ENCODE measurements at places on chromosomes 7 and 10.

DNA sequence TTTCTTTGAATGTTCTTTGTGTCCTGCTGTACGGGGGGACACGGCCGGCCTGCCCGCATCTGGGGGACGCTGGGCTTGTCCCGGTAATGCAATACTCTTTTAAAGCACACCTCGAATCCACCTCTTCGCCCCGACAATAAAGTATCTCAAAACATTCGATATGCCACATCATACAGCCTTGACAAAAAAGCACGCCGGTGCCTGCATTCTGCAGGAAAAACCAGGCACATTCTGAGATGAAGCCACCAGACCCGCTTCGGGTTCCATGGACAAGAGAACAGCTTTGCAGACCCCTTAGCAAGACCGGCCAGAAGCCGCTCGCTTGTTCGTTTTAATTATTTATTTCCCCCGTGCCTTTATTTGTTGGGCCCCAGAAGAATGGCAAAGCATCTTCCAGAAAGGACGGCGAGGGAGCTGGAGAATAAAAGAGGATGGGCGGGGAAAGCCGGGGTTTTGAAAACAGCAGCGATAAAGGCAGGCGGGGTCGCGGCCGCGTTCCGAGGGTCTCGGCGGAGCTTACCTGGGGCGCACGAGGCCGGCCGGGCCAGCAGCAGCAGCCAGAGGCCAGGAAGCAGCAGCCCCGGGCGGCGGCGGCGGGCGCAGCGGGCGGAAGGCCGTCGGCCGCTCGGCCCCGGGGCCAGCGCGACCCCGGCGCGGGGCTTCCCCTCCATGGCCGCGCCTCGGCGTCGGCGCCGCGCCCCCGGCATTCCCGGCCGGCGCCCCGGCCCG lies 462 bp downstream of the KIAA1549 start:
- DNase-seq, result no peak

GRCh38 chr7:122217125-122217524 lies 73.1 kb upstream of the AASS start:
- DNase-seq, result no peak

GRCh38 chr7:91240376-91240941 lies 23.8 kb upstream of the FZD1 start:
- DNase-seq, result no peak

GRCh38 chr10:12721334-12721733 lies 280.2 kb downstream of the CCDC3 start:
- DNase-seq, result no peak

- no peak for DNase-seq
Observed at GRCh38 chr10:121616291-121616690, 18.0 kb upstream of the FGFR2 start.

- DNase-seq, result no peak
Observed at GRCh38 chr10:61486251-61486650, 33.1 kb upstream of the TMEM26 start.

GRCh38 chr10:7338469-7338868 lies 72.4 kb downstream of the SFMBT2 start:
- no peak for DNase-seq

DNA sequence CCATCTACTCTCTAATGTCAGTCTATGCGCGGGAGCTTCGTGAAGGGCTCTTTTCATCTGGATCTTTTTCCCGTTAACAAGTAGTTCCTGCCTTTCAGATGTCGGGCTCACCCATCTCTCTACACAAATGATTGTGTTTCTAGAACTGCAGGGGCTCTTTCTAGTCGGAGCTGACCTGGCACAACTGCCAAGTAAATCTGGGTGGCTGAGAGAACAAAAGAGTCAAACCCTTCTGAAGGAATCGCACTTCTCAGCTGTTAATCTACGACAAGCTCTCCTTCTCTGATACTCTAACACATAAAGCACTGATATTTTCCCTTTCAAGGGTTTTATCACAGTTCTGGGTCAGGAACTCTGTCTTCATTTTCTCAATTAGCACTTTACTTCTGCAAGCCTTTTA lies 144.7 kb downstream of the NRP1 start:
- DNase-seq, result no peak

- no peak for DNase-seq
Observed at GRCh38 chr10:49299816-49300139, 808 bp downstream of the C10orf71 start.

DNA sequence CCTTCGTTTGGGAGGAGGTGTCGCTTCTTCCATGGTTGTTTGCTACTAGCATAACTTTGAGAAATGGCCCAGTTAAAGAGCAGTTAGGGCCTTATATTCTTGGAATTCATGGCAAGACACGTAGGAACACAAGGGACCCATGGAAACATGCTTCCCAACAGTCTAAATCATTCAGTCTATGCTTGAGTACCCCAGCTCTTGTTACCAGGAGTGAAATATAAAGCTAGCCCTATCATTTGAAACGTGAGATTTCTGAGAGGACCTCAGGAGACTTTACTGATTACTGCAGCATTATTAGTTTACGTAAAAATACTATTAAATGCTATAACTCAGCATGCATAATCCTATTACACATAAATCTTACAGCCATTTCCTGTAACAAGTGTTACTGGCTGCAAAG lies 328.6 kb upstream of the CDC14C start:
- DNase-seq, result no peak

DNA sequence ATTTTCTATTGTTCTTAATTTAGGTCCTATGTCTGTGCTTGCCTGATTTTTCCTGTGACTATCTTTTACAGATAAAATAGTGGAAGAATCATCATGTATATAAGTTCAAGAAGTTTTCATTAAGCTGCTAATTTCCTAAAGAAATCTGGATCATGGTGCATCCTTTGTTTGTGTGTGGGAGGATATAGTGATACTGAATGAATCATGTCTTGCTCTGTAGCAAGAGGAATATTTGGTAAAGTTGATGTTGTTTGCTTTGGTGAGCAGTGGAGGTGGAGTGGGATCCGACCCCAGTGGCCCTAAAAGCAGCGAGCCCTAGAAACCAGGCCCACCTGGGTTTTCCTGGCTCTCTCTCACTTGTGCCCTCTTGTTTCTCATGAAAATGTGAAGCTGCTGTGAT lies 83.7 kb downstream of the CCNY start:
- no peak for DNase-seq

DNA sequence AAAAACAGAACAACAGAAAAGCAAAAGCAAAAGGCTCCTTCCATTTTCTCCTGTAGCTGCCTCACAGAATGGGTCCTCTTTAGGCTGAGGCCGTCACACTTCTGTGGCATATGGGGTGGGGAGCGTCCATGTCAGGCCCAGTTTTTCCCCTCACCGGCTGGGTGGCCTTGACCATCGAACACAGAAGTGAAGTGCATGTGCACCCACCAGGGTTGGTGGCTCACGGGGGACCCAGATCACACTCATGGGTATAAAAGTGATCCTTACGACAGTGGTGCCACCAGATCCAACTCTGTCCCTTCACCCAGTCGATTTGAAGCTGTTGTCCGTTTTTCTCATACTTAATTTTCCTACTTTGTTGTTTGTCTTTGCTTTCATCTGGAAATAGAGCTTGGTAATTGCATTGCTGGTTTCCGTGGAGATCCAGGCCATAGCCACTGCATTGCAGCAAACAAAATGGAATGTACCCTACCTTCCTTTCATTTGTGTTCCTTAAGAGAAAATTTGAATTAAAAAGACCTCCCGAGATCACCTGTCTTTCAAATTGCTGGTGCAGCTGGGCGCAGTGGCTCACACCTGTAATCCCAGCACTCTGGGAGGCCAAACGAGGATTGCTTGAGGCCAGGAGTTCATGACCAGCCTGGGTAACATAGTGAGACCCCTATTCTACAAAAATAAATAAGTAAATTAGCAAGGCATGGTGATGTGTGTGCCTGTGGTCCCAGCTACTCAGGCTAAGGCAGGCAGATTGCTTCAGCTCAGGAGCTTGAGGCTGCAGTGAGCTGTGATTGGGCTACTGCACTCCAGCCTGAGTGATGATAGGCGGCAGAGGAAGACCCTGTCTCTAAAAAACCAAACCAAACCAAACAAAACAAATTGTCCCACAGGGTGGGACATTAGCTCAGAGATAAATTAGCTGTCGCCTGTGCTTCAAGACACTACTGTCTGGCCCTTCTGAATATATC lies 10.7 kb upstream of the GJD4 start:
- DNase-seq, result no peak

GRCh38 chr7:154842591-154842990 lies 160.3 kb downstream of the PAXIP1 start:
- DNase-seq, result no peak

GRCh38 chr10:94358480-94358879 lies 4.3 kb downstream of the NOC3L start:
- DNase-seq, result no peak

GRCh38 chr10:109343293-109343692 lies 580.0 kb downstream of the XPNPEP1 start:
- no peak for DNase-seq

GRCh38 chr7:85074-85882 lies 107.1 kb upstream of the FAM20C start:
- DNase-seq, result no peak
